ENCODE measurements at places on chromosomes 1 and 21.
A peak's percentile ranks its signal among the peaks of the same experiment; 100 is the strongest.

DNA sequence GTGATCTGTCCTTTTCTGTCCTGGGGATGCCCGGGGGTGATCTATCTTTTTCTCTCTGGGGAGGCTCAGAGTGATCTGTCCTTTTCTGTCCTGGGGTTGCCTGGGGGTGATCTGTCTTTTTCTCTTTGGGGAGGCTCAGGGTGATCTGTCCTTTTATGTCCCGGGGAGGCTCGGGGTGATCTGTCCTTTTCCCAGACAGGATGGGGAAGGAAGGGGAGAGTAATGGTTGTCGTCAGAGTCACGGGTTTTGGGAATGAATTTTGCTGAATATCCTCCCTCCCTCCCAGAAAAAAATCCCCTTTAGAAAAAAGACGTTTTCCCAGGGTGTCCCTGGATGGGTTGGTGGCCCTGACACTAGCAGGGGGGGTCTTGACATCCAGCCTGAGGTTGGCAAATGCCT, 91.5 kb downstream of the ARHGEF10L start:
- no peak for DNase-seq

DNA sequence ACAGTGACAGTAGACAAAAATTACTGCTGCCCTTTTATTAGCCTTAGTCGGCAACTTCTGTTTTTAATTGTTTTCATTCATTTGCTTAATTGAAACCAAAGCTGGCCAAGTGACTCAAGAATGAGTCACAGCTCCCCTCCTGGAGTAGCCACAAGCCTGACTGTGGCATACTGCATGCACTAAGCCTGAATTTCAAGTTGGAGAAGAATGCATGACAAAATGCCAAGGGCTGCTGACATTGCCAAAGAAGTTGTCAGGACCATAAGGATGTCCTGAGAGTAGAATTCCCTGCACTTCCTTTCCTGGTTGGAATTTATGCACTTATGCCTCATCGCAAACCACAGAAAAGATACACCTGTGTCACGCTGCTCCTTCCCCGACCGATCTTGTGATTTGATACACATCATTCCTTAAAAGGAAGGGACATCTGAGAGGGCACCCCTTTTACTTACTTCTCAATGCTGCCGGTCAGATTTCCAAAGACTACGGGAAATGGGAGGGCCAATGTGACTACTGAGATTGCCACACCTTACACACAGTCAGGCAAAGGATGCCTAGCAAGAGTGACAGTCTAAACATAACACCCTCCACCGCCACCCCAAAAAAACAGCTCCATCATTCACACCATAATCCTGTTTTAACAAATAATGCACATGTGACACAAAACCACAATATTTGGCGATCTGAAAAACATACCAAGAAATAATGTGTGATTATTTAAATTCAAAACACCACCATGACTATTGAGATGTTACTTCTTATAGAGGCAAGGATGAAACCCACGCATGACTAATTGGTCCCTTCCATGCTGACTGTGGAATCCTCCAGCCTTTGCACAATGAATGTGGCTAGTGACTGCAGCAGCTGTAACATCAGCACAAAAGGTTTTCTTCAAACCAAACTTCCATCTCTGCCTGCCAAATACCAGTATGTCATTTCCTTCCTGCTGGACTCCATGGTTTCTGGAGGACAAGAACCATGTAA, 28.2 kb downstream of the VAV3 start:
- DNase-seq = peak; percentile 35

GRCh38 chr1:6066680-6067079, 21.0 kb downstream of the KCNAB2 start:
- no peak for DNase-seq

DNA sequence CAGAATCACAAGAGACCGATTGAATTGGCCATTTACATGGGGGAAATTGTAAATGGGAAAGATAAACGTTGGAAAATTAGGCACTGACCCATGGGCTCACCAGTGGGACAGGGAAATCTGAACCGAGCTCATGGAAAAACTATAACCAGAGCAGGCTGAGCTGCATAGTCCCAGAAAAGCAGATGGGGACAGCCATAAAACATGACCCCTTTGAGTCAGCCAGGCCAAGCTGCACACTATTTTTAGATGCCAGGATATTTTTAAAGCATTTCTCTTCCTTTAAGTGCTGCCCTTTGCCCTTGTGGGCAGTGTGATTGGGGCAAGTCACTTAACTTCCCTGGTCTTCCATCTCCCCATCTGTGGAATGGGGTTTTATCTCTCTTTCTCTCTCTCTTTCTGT, 184.1 kb downstream of the FOXD2 start:
- no peak for DNase-seq

DNA sequence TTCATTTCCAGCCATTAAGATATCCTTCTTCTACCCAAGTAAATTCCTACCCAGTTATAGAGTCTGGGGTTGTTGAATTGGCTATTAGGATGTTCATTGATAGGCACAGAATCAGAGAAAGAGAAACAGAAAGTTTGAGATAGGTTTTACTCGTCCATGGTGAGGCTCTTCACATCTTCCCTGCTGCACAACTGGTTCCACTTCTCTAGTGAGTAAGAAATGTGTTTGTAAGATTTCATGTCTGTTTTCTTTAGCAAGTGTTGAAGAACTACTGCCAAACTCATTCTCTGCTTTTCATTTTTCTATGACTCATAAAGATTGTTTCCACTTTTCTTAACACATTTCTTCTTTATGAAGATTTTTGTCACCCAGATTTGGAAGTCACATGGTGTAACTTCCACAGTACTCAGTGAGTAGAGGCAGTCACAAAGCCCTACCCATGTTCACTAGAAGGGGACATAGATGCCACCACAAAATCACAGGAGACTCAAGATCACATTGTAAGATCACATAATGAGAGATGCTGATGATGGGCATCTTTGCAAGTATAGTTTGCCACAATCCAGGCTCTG, 152.3 kb downstream of the SNX7 start:
- DNase-seq = no peak

DNA sequence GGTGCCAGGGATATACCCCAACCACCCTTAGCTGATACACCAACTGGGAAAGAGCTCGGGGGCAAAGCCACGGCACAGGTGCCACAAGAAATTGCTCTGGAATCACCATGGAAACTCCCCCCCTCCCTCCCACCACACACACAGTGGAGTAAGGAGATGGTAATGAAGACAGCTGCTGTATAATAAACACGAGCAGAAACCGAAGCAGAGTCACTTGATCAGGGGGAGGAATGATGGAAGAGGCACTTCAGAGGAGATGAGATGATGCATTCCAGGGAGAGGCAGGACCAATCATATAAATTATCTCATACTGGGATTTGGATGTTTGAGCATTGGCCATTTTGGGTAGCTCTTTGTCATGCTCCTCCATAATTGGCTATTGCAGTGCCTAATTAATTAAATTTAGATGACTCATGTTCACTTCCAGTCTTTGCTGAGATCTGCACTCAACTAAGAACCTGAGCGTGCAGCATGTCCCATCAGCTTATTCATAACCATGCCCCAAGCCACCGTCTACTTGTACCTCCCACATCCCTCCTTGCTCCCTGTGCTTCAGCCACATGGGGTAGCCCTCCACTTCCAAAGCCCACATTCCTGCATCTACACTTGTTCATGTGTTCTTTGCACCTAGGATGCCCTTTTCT, 189.5 kb downstream of the ZSCAN20 start:
- no peak for DNase-seq

DNA sequence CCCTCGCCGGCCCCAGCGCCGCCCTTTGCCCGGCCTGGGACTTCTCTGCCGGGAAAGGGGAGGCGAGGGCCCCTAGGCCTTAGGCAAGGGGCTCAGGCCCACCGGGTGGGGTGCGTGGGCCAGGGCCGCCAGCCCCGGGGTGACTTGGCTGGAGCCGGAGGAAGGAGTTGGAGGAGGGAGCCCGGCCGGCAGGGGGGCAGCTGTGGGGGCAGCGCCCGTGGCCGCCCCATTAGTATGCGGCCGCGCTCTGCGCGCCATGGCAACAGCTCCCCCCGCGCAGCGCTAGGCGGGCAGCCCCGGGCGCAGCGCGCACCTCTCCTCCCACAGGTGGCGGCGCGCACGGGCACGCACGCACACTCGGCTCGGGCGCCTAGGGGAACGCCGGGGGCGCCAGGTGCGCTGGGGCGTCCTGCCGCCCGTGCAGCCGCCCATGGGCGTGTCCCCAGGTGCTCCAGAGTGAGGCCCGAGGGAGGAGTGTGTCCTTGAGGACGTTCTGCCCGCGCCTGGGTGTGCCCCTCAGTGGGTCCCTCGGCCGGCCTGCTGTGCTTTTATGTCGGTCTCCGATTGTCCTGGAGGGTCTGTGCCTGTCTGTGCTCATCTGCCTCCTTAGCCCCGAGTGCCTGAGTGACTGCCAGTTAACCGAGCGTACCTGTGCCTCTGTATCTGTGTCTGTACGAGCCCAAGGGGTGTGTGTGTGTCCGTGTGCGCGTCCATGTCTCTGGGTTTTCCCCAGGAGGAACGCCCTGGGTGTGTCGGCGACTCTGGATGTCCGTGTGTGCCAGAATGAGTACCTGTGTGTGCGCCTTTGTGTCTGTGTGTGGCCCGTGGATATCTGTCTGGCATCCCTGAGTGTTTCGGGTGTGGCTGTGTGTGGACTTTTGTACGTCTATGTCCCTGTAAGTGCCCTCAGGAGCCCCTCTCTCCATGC, 38.2 kb upstream of the WASF2 start:
- DNase-seq = no peak

GRCh38 chr21:26918323-26919079, 48.4 kb downstream of the ADAMTS5 start:
- no peak for DNase-seq

- DNase-seq = no peak
Measured at GRCh38 chr1:89546934-89547562, 22.4 kb downstream of the LRRC8B start.

- DNase-seq = no peak
Measured at GRCh38 chr1:36392836-36393235, 4.9 kb downstream of the LSM10 start.

- no peak for DNase-seq
Measured at GRCh38 chr1:5742032-5742431, 250.2 kb downstream of the NPHP4 start.

DNA sequence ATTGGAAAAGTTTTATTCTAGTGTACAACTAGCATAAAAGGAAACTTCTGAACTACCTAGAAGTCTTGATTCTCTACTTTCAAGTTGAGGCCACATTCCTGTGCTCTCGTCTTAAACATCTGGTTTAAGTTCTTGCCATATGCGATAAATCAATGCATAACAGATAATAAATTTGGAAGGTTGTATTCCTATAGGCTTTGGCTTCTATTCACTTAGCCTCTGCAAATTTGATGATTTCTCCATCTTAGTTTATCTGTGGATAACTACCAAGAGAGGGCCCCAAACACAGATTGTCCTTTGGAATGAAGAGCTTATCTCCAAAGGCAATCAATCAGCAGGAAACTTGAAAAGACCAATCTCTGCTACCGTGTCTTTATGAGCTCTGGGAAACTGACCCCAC, 11.7 kb upstream of the RNF2 start:
- no peak for DNase-seq

DNA sequence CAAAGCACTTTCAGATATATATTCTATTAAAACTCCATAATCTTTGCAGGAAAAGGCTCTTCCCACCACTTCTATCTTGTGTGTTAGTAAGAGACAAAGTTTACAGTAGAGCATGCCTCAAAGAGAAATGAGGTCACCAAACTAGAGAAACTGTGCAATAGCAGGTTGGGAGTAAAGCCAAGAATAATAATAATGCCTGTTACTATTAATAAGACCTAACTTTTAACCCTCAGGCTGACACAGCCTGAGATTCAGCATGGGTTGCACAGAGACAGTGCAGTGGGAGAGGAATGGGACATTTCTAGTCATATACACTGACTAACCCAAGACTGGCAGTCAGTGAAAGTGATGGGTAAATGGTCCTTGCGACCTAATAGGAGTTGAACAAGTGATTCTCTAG, 320.2 kb upstream of the NFIA start:
- DNase-seq = no peak

DNA sequence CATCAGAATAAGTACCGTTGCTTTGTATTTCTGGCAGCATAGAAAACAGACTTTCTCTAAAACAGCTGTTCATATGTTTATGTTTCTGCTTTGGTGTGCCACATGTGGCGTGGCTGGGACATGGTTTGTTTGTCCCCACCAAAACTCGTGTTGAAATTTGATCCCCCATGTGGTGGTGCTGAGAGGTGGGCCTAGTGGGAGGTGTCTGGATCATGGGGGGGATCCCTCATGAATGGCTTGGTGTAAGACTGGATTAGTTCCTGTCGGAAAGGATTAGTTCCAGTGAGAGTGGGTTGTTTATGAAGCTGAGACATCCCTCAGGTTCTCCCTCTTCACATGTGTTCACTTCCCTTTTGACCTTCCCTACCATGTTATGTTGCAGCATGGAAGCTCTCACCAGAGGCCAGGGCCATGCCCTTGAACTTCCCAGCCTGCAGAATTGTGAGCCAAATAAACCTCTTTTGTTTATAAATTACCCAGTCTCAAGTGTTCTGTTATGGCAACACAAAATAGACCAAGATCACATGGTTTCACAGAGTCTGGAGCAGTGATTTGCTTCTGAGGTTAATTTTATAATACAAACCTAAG, 17.9 kb upstream of the H3-3A start:
- DNase-seq = no peak

GRCh38 chr1:179785031-179785431, 41.9 kb downstream of the FAM163A start:
- DNase-seq = no peak

DNA sequence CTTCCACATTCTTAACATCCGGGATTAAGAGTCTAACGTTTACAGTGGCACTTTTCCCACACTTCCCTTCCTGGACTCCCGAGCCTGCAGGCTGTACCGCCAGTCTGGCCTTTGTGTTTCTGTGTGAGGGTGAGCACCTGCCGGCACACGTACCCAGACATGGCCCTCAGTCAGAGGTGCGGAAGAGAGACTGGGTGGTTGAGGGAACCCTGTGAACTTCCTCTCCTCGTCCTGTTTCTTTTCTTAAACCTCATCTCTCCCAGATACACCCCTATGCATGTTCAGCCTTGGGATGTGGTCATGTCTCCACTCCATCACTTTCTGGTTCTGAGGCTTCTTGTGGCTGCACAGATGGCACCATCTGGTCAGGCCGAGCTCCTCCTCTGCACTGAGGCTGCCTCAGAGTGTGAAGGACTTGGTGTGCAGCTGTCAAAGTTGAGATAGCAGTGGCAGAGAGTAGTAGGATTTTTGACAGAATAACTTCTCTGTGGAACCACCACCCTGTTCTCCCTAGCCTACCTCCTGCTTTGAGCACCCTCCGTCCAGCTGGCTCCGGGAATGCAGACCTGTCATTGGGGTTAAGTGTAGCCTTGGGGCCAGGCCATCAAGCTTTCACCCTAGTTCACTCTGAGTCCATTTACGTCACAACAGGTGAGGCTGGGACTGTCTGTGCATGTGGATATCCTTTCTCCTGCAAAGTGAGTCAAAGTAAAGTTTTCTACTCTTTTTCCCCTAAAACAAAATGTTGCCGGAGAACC, 31.4 kb downstream of the VASH2 start:
- no peak for DNase-seq

DNA sequence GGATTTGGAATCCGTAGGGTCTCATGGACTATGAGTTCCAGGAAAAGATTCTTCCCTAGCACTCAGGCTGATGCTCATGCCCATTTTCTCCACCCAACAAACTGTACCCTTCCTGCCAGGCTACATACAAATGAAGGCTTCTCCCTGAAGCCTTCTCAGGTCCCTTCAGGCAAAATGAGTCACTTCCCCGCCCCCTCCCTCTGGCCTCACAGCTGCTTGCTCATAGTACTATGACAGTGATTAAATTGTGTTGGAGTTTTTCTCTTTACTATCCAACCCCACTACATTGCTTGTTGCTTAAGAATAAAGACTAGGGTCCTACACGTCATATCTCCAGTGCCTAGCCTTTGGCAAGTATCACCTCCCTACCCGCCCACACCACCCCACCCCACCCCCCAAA, 207.6 kb upstream of the NFIA start:
- DNase-seq = no peak
